A673 (cell line): ENCODE measurements at places on chromosomes 12 and 14. TPM values are rescaled to one million over a fixed set of nuclear protein-coding genes. Genes with fewer than 3 reads are reported as not detected.
A peak's percentile ranks its signal among the peaks of the same experiment; 100 is the strongest.

Gene DDX51
- 35.4 and 38.9 TPM in 2 replicates for total RNA-seq

DNA sequence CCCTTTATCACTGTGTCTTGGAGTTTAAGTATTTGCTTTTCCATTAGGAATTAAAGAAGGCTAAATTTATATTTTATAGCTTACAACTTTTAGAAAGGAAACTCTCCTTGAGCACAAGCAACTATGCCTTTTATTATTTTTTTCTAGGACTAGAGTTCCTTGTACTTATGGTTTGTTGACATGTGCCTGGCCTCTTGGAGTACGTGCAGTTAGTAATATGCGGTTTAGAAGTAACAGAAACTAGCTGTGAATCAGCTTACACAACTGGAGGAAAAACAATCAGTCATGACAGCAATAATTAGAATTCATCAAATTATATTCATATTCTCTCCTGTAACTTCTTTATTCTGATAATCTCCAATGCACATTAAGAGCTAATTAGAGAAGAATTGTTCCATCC, 428.7 kb downstream of the AEBP2 start:
- DNase-seq, result no peak

DNA sequence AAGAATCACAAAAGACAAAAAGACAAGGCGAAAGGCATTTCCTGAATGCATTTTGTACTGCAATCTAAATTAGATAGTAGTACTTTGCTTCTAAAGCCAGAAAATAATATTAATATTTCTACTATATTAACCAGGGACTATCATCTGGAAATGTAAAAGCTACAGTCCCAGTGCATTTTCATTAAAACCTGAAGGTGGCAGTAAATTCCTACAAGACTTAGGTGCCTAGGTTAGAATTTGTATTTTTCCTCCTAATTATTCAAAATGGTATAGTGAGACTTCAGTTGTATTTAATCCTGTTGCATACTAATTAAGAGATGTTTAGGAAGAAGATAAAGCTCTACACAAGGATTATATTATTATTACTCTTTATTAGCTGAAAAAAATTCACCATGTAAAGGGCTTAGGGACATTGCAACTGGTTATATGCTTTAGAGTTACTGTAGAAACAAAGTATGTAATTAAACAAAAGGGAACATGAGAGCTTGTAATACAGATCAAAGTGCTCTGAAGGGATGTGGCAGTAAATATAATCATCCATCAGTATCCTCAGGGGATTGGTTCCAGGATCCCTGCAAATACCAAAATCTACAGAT, 53.6 kb downstream of the BRMS1L start:
- DNase-seq, result peak; percentile 55

- no peak for DNase-seq
Measured at GRCh38 chr12:121947981-121948380, 29.6 kb downstream of the CFAP251 start.

DNA sequence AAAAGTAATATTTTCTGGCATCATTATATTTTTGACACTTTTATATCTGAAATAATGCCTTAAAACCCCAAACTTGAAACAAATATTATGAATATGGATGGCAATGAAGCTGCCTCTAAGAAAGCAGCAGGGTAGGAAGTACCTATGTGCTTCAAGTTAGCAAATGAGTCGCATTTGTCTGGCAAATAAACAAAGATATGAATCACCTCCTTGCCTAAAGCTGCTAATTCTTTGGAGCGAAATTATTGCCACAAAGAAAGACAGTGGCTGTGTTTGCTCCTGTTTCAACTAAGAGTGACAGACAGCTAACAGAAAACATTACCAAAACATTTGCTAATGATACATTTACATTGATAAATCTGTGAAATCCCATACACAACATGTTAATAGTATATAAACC, 854.9 kb downstream of the RPS29 start:
- no peak for DNase-seq

DNA sequence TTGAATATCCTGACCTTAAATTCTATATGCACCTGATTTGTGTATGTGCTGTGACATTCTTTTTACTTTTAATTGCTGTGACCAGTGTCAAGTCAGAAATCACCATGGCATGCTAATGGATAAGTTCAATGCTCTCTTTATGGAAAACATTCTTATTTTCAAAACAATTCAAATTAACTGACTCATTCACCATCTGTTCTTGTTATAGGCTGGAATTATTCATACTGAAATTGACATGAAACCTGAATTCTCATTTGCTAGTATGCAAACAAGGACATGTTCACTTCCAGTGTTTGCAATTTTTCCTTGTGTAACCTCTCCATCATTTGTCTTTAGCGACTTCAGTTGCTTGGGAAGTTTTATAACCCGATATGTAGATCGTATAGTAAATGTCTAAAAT, at the start of gene TAS2R30:
Gene TAS2R30 (minus strand): TSS at position 340 of the 400 bp plus-strand sequence. CDS start 400 bp downstream, outside the sequence.
- no peak for DNase-seq

DNA sequence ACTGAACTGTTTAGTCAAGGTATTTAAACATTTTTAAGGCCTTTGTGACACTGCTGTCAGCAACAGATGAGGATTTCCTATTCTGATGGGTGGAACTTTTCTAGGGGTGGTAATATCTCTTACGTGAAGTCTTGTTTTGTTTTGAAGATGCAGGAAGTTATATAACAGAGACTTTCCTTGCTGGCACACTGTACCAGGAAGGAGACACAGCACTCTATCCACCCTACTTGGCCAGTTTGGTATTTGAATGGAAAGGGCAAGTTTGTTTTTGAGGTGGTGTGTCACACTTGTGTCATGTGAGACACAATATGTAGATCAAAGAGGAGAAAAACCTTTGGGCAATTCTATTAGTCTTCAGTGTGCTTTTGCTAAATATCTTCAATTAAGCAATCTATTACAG, 51.6 kb upstream of the SRP54 start:
- DNase-seq, result no peak

DNA sequence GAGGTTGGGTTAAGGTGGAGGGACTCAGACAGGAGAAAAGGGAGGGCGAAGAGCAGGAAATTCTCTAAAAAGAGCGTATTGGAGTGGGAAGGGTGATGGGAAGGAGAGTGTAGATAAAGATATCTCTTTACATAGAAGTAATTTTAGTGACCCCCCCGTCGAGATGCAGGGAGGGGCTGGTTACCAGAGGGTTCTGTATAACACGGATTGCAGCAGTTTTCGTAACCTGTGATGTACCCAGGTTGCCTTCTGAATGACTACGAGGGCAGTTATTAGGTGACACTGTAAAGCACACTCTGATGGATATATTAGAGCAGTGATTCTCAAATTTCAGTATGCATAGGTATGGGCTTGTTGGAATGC, 443 bp downstream of the DNAL1 start:
- no peak for DNase-seq
